ENCODE measurements at places on chromosomes 11 and 22.
A peak's percentile ranks its signal among the peaks of the same experiment; 100 is the strongest.

- ATAC-seq, result peak; percentile 90
Observed at GRCh38 chr11:35525501-35526175, at the start of gene PAMR1. Gene PAMR1, minus strand, starts transcription at chr11:35525616. Its CDS starts 31 bp downstream, at chr11:35525585.

DNA sequence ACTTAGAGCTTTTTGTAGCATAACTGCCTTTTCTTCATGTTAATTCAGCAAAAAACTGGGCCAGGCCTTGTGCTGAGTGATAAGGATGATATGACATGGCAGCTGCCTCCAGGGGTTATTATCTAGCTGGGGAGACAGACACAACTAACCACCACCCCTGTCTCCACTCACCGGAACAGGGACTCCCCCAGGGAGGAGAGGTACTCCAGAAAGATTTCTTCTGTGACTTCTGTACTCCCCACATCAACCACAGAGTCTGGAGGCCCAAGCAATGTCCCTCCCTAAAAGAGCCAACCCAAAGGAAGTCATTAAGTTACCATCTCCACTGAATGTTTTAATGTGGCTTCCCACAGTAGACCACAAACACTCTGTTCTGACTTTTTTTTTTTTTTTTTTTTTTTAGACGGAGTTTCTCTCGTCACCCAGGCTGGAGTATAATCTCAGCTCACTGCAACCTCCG lies 14.3 kb upstream of the PMM1 start:
- no peak for ATAC-seq

DNA sequence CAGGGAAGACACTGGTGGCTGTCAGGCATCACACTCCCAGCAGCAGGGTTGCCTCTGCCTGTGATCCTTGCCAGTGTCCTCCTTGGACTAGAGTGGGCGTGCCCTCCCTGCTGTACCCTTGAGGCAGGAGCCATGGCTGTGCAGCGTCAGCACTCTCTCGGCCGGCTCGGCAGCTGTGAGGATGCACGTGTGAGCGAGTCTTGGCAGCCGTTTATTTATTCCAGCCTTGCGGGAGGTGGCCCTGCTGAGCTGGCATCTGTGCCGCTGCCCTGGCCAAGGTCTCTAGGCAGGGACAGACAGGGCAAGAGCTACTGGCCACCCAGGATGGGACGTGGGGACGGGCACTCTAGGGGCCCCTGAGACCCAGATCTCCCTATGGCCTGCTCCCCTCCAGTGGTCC lies 33.9 kb downstream of the TSPAN4 start:
- peak; percentile 30 for ATAC-seq

DNA sequence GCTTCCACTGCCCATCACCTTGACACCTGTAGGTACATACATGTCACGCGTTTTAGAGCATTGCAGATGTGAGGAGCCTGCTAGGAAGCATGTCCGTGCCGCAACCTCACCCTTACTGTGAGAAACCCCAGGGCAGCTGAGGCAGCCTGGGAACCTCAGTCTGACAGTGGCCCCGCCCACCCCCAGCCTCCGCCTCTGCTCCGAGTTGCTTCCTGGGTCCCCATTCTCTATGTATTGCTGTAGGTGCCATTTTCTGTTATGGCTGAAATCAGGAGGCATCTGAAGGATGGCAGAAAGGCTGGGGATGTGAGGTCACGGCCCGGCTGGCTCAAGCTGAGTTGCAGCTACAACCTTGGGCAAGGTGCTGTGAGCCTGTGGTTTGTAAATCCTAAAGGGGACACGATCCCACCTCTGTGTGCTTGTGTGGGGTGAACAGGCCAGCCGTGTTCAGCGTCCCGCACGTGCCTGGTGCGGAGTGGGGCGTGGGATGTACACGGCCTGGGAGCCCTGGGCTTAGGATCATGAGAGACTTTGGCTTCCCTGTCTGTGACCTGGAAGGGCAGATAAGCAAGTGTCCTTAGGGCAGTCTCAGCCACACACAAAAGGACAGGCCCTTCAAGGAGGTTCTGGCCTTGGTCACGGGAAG lies 102.7 kb downstream of the PHF21B start:
- no peak for ATAC-seq

DNA sequence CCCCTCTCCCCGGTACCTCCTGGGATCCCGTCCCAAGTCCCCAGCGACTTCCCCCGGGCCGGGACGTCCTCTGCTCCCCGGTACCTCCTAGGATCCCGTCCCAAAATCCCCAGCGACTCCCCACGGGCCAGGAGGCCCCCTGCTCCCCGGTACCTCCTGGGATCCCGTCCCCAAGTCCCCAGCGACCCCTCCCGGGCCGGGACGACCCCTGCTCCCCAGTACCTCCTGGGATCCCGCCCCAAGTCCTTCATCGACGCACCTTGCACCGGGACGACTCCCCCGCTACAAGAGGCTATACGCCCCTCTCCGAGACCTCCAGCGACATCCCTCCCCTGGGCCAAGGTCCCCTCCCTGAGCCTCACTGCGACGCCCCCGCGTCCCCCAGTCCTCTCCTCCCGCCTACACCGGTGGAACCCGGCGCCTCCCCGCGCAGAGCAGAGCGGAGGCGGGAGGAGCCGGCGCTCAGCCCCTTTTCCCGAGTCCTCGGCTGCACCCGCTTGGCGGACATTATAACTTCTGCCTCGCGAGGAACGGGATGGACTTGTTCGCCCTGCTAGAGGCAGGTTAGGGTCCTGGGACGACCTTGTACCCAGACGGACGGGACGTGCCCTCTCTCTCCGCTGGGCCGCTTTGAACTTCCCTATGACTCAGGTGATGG lies 912 bp downstream of the KREMEN1 start:
- ATAC-seq, result peak; percentile 37

- no peak for ATAC-seq
Observed at GRCh38 chr11:131365329-131365930, 5.0 kb upstream of the NTM start.

- ATAC-seq, result no peak
Observed at GRCh38 chr22:40334899-40335298, 11.4 kb upstream of the ADSL start.

GRCh38 chr22:40727964-40728615 lies 48.8 kb downstream of the MCHR1 start:
- no peak for ATAC-seq

- peak; percentile 90 for ATAC-seq
Observed at GRCh38 chr11:125062931-125063428, at the start of gene SLC37A2. Gene SLC37A2, plus strand, starts transcription at chr11:125063305. Its CDS starts 63 bp downstream, at chr11:125063368.

- ATAC-seq, result no peak
Observed at GRCh38 chr11:1053121-1053901, 16.8 kb upstream of the MUC6 start.

- no peak for ATAC-seq
Observed at GRCh38 chr22:28703436-28703835, 23.8 kb upstream of the TTC28 start.

- peak; percentile 73 for ATAC-seq
Observed at GRCh38 chr11:78370406-78371172, 47.0 kb downstream of the GAB2 start.

GRCh38 chr11:117011541-117011898 lies 86.7 kb downstream of the SIK3 start:
- no peak for ATAC-seq

GRCh38 chr11:65658174-65659021 lies 4.3 kb downstream of the RELA start:
- no peak for ATAC-seq

DNA sequence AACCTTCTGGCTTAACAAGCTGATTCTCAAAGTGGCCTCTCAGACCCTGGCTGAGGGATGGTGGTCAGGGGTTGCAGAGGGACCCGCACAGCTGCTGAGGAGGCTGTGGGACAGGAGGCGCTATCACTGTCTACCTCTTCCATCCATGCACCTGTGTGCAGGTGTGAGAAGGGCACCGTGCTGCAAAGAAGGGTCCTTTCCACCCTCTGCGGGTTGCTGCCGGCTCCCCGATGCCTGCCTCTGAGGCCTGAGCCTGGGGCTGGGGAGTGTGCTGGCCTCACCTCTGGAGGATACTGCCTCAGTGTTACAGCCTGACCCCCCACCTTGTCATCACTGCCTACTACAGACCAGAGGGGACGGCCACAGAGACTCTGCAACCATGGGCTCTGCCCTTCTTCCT lies 66.1 kb upstream of the B3GAT1 start:
- ATAC-seq, result no peak

DNA sequence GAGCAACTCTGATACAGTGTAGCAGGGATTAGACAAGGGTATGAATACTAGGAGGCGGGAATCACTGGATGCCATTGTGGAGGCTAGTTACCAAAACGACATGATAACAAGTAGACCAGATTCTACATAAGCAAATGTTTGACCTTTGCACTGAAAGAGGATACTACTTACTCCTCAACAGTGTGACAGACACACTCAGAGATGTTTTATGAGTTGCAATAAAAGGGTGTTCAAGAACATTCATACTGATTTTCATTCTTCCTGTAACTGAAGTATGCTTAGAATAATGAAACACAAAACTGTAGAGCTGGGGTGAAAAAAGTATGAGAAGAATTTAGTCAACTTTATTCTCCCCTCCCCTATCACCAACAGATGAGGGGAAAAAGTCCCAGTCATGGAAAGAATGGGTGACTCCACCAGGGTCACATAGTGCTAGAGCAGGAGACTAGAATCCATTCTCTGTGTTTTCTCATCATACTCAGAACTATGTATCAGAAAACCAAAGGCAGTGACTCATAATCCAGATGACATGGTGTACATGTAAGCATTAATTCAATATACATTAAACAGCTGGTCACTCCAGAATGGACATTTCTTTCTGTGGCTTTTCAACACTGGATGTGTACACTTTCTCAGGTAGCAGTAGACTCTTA lies 32.8 kb downstream of the ARHGAP20 start:
- ATAC-seq, result no peak

- peak; percentile 83 for ATAC-seq
Observed at GRCh38 chr11:94933223-94934130, 39.9 kb downstream of the CWC15 start.

DNA sequence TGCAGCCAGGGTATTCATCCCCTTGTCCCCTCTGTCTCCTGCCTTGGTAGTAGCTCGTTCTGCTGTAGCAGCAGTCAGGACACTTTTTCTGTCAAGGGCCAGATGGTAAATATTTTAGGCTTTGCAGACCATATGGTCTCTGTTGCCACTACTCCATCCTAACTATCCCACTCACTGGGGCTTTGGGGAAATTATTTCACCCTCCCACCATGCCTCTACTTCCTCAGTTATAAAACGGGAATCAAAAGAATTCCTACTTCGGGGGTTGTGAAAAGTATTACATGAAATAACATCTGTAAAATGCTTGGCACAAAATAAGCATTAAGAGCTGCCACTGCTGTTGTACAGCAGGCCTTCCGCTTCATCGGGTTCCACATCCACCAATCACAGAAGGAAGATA lies 89.9 kb upstream of the LDLRAD3 start:
- ATAC-seq, result no peak

DNA sequence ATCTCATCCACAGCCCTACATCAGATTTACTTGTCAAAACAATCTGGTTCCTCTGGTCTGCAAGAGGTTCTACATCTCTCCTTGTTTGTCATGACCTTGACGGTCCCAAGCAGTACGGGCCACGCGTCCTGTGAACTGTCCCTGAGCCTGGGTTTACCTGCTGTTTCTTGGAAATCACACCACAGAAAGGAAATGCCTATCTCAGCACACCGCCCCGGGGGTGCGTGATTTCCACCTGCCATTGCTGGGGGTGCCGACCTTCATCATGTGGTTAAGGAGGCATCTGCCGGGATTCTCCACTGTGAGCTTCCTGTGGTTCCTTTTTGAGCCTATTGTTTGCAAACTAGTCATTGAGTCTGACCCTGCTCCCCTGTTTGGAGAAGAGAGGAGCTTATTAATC lies 1363.4 kb downstream of the BRD1 start:
- no peak for ATAC-seq

DNA sequence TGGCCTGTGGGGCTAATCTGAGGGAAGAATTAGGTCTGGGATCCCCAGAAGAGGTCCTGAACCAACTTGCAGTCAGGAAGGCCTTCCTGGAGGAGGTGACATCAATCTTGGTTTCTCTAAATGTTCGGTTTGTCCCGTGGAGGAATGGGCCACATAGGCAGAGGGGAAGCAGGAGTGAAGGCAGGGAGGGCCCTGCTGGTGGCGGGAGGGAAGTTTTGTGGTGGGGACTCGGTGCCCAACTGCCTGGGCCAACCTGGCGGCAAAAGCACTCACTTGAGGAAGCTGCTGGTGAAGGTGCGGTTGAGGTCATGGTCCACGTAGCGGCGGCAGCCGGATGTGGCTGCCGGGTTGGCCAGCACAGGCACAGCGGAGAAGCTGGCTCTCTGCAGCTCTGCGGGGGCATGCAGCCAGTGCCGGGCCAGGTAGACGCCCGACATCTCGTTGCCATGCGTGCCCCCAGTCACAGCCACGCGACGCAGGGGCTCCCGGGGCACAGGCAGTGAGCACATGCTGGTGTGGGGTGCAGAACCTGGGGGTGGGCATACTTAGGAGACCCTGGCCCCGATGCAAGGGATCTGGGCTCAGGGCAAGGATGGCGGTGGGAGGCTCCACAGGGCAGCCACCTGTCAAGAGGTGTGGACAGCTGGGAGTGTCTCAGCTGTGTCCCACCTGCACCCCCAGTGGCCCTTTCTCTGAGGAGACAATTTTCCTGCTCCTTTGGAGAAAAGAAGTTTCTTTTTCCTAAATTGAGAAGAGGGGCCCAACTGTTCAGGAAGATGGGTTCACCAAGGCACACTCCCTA lies 3.8 kb downstream of the ACY3 start:
- ATAC-seq, result no peak

DNA sequence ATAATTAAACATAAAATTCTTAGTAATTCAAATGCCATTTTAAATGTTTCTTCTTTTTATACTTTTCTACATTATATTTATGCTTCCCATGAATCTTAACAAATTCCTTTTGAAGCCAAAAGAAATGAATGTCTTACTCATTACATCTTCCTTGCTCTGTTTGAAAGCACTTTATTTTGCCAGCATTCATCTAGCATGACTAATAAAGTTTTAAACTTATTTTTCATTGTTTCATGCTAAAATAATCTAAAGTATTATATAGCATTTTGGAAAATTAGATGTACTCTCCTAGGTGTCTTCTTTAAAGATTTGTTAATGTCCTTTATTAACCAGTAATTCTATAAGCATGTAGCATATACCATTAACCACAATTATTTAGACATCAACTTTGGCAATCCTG lies 9.7 kb upstream of the PIWIL4 start:
- ATAC-seq, result no peak

GRCh38 chr11:70883973-70884623 lies 368.3 kb downstream of the SHANK2 start:
- peak; percentile 16 for ATAC-seq

DNA sequence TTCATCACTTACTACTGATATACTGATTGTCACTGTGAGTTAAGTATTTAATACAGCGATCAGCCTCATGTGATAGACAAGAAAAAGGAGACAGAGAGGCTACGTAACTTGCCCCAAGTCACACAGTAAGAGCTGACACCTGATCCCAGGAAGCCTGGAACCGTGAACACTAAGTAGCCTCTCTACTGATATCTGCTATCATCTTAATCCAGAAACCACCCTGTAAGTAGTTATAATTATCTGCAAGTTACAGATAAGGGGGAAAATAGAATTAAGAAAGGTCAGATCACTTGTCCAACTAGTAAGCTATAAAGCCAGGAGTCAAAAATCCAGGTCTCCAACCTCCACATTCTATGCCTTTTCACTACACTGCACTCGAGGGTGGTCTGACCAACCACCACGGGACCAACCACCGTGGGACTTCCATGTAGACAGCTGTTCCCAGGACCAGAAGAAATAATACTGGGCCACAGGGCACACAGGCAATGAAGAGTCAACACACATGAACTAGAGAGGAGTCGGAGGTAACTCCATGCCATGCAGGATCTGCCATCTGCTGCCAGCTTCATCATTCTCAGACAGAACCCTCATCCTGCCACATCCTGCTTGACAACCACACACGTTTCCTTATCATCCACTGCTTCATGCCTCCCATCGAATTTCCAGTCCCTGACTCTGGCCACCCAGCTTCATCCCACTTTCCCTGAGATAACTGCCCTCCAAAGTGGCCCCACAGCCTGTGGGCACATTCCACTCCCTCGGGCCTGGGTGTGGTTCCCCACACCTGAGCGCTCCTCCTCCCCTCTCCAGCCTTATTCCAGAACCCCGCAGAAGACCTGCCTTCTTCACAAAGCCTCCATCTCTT lies 58.6 kb downstream of the MICAL3 start:
- no peak for ATAC-seq
